ENCODE measurements at places on chromosomes 12 and 14. TPM values are rescaled to one million over a fixed set of nuclear protein-coding genes. Genes with fewer than 3 reads are reported as not detected.

Gene FRS2
- 16.6 TPM for polyA plus RNA-seq

Gene MARK3
- 87.0 TPM for polyA plus RNA-seq

Gene CAPZA3
- polyA plus RNA-seq = not detected

Gene LBHD2
- polyA plus RNA-seq = not detected

Gene CMA1
- not detected for polyA plus RNA-seq

Gene CCDC196
- polyA plus RNA-seq = not detected

Gene SLC24A4
- not detected for polyA plus RNA-seq
